Heart left ventricle (tissue), 16 donors: ENCODE measurements at places on chromosomes 2 and 18.

DNA sequence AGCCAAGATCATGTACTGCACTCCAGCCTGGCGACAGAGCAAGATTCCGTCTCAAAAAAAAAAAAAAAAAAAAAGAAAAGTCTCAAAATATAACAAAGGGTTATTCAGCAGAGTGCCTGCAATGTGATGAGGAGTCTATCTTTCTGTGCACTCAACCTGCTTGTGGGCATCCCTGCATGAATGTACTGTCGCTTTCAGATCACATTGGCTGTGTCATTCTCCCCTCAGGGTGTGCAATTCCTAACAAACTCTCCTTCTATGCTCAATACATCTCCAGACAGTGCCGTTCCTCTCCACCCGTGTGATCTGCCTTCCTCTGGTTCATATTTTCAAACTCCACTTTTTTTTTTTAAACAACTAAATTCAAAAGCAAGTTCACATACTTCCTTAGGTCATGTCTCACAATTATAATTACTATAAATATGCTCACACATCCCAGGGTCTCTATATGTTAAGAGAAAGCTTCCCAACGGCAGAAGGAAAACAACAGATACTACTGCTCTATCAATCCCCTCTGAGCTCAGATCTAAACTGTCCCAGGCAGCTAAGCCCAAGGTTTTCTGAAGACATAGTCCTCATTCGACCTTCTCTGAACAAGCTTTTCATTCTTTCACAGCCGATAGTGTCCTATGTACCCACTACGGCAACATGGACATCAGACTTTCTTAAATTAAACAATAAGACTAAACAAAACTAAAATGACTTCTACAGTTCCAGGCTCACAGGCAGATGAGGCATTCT lies 35.2 kb downstream of the PTMA start:
- DNase-seq: no peak

GRCh38 chr2:108942888-108943287 lies 46.1 kb downstream of the EDAR start:
- DNase-seq: no peak

DNA sequence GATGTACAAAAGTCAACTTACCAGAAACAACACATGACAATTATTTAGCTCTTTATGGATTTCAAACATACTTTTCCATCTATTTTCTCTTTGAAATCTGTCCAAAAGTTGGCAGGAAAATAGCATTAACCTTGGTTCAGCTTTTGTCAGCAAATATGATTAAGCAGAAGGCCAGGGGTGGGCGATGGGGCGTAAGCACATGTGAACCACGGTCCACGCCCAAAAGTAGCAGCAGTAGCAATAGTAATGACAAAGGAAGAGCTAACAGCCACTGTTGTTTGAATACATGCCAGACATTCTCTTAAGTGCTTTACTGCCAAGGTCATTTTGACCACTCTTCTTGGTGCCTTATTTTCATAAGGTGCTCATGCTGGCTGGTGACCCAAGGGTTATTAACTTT lies 73.5 kb downstream of the ANTXR1 start:
- no peak for DNase-seq

- DNase-seq: peak; percentile 42
Measured at GRCh38 chr18:55110436-55110835, 151.2 kb upstream of the CCDC68 start.

GRCh38 chr2:8036366-8036765 lies 645.5 kb upstream of the ID2 start:
- DNase-seq: no peak

DNA sequence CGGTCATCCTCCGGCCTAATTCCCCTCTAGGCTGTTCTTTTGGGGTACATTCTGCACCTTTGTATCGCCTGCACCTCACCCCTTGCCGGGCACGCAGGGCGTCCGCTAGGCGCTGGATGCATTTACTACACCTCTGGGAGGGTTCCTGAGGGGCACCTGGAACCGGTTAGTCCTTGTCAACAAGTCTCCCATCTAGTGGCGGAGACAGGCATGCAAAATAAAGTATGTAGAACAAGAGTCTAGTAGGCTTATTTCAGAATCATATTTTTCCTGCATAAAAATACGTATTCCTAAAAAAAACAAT lies 705 bp upstream of the TEX261 start:
- no peak for DNase-seq

DNA sequence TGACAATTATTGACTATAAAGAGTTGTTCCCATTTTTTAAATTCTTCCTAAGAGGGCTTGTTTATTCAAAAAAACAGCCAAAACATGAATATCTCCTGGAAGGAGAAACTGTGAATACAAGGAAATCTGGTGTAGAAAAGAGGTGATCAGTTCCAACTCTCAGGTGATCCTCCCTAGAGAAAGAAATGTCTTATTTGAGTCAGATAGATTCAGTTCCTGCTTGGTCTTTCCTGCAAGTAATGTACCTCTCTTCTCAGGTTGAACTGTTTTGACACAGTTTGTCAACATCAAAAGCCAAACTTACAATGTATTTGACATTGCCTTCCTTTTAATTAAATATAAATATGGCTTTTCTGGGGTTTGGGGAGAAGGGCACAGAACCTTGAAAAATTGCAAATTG lies 567.4 kb downstream of the ARHGAP15 start:
- DNase-seq: no peak

GRCh38 chr18:70398076-70398475 lies 109.2 kb downstream of the SOCS6 start:
- DNase-seq: no peak

DNA sequence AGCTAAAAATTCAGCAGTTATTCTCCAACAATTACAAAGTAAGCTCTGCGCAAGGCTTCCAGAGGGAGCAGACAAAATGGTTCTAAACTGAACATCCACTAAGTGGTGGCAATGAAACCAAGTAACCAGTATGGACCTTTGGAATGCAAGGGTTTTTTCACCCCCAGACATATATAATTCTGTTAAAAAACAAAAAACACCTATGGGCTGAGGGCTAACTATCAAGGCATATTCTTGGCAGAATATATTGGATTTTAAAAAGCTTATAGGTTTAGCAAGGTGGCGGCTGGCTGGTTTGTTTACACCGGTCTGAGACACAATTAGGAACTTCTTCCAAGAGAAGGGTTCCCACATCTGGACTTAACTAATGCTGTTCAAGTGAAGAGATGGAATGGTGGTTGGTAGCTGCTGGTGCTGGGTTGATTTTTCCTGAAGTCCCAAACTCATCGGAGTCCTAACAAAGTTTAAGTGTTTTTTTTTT lies 2.8 kb downstream of the ZFP36L2 start:
- DNase-seq: no peak

GRCh38 chr2:6474161-6475140 lies 391.3 kb downstream of the CMPK2 start:
- DNase-seq: no peak

DNA sequence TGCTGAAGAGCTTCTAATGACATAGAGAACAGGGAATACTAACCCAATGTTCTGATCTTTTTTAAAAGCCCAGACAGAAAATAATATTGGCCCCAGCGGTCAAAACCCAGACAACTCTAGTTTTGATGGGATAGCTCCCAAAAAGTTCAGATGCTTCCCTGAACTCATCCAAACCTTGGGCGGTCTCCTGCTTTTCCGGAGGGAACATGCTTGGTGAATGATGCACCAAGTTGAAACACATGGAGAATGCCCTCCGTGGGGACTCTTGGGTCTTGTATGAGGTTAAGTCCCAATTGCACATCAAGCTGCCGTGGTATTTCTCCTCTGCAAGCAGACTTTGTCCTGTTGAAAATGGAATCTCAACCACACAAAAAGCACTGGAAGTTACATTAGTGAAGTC lies 120.7 kb upstream of the CTAGE1 start:
- DNase-seq: peak; percentile 74

DNA sequence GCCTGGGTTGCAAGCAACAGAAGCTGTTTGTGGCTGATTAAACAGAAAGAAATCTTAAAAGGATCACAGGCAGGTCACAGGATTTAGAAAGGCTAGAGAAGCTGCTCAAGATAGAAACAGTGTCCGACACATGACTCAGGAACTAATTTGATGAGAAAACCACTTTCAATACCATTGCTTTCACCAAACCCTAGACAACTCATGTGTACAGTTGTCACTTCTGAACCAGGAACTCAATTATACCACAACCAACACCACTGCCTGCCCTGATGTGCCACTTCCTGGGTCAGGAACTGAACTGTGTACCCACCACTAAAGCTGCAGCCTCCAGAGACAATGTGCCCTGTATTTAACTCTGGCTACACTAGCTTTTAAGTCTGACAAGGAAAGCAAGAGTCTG lies 56.0 kb downstream of the TMEM247 start:
- no peak for DNase-seq

- no peak for DNase-seq
Measured at GRCh38 chr2:94874277-94874997, 3.2 kb downstream of the TEKT4 start.

- no peak for DNase-seq
Measured at GRCh38 chr2:5846881-5847280, 154.7 kb downstream of the SOX11 start.

GRCh38 chr18:13649397-13650390 lies 76.7 kb downstream of the FAM210A start:
- no peak for DNase-seq

- DNase-seq: no peak
Measured at GRCh38 chr2:158079672-158080071, 22.0 kb upstream of the UPP2 start.

- DNase-seq: no peak
Measured at GRCh38 chr2:228549441-228550007, 368.0 kb upstream of the SPHKAP start.

DNA sequence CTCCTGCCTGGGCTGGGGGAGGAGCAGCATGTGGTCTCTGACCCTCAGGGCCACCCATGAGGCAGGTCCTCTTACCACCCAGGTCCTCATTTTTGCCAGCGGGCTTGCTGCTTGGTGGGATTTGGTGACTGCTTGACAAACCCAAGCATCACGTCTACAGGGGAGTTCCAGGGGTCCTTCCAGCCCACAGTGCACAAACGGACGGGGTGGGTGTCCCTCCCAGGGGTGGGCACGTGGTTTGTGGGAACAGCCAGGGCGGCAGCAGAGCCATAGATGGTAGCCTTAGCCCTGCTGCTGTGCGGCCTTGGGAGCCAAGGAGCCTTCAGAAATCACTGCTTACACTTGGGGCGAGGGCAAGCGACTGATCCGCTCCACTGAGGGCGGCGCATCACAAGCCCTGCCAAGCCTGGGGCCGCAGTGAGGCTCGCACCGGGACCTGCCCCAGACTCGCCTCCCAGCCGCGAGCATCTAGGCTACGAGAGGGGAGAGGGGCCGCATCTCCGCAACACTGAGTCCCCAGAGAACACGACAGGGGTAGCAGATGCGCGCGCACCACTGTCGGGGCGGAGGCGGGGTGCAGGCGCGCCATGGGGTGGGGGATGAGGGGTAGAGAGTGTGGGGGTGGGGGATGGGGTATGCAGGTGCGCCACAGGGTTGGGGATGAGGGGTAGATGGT lies 36.9 kb downstream of the SNED1 start:
- no peak for DNase-seq

DNA sequence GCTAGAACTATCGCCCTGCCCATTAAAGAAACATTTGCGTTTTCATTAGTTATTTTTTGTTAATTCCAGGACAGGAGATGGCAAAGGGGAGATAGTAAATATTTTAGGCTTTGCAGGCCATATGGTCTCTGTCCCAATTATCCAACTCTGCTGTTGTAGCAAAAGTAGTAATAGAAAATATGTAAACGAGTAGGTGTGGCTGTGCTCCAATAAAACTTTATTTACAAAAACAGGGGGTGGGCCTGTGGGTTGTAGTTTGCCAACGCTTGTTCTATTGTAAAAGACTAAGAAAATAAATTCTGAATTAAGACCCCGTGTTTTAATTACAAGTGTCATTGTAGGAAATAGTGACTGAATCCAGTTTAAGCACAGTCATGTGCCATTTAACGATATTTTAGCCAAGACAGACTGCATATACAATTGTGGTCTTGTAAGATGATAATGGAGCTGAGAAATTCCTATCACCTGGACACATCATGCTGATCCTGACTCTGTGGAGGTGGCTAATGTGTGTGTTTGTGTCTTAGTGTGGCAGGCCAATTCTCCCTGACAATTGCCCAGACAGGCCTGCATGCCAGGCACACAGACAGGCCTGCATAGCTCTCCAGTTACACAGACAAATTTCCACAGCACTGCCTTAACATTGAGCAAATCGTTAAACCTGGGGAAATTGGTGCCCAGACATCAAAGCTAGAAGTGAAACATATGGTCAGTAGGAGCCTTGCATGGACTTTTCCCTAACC lies 76.4 kb downstream of the SKA1 start:
- no peak for DNase-seq

GRCh38 chr2:153047220-153047619 lies 328.8 kb downstream of the ARL6IP6 start:
- no peak for DNase-seq

DNA sequence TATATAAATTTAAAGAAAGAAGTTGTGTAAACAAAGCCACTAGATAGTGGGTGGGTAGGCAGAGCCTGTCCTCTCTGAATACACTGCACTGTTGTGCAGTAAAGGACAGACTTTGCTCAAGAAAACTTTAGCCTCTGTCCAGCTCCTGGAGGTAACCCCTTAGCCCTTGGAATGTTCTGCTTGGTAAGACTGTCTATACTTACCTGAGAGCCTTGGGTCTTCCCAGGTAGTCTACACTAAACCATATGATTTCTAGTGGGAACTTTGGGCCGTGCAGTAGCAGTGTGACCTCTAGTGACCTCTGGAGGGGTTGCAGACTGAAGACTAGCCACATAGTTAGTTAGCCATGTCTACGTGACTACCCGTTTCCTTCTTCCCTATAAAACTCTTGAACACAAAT lies 678.3 kb upstream of the NRXN1 start:
- no peak for DNase-seq

GRCh38 chr18:12559319-12559718 lies 98.6 kb downstream of the SPIRE1 start:
- no peak for DNase-seq

DNA sequence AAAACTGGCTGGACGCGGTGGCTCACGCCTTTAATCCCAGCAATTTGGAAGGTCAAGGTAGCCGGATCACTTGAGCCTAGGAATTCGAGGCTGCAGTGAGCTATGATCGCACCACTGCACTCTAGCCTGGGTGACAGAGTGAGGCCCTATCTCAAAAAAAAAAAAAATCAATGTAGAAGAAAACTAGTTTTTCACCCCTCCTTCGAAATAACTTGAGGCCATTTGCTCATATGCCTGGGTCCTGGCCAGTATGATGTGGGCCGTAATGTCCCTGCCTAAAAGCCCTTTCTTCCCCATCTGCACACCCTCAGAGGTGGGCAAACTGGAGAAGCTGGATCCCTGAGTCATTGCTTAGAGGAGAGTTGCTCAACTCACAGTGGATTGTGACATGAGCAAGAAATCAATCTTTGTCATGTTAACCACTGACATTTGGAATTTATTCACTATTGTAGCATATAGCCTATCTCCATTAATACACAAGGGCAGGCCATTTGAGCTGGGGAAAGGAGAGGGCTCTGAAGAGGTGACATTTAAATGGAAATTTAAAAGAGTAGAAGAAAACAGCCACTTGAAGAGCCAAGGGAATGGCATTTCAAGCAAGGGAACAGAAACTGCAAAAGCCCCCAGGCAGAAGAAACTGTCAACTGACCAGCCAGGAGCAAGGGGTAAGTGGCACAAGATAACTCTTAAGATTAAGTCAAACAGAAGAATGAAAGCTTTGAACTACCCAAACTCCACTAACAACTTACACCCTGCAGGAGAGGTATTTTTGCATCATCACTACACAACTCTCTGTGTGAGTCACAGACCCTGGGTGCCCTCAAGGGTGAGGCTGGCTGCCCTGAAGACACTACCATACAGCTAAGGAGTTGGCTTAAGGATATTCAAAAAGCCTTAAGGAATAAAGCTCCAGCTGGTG lies 7.6 kb upstream of the METTL21A start:
- DNase-seq: no peak
